ENCODE measurements at places on chromosomes 7 and 10. TPM values are rescaled to one million over a fixed set of nuclear protein-coding genes. Genes with fewer than 3 reads are reported as not detected.

The C7orf33 gene
- total RNA-seq, result not detected

The APBB1IP gene
- 5.9 TPM for total RNA-seq

The MTERF1 gene
- total RNA-seq, result 11.9 TPM

The PTEN gene
- total RNA-seq, result 58.7 TPM

The TMEM213 gene
- total RNA-seq, result not detected

The LRRC18 gene
- not detected for total RNA-seq

The FXYD4 gene
- not detected for total RNA-seq
